Activated naive CD4-positive, alpha-beta T cell (primary cell): ENCODE measurements at places on chromosomes 3 and 15.

DNA sequence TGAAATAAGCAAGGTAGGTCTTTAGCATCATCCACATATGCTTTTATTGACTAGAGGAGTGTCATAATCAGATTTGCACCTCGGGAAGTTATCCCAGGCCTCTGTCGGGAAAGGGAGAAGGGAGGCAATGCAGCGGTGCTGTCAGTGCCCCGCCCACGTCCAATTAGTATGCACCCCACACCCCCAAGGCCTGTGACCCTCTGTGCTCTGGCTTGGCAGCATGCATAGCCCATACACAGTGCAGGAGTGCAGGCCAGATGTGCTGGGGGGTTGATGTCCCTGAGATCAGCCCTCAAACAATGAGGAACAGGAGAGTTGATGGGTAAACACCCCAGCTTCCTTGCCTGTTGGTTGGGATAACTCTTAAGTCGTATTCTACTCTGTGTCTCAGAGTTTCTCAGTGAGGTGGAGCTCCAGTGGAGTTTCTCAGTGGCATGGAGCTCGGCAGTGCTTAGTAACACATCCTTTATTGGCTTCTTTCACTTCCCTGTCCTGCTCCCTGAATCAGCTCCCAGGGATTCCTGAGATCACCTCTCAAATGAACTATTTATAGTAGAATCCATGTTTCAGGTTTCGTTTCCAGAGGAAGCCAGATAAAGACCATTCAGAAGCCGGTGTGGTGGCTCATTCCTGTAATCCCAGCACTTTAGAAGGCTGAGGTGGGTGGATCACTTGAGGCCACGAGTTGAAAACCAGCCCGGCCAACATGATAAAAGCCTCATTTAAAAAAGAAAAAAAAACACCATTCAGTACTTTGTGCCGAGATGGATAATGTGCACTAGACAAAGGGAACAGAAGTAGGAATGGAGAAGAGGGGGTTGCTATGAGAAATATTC, 26.7 kb upstream of the NDUFB4 start:
- no peak for DNase-seq

- DNase-seq: no peak
These were observed 14.3 kb upstream of the ABHD5 start for GRCh38 chr3:43676441-43676840.

- DNase-seq: no peak
These were observed 220.9 kb upstream of the NANOGP8 start for GRCh38 chr15:35305946-35306345.

- DNase-seq: no peak
These were observed 203.2 kb downstream of the ATP8B4 start for GRCh38 chr15:49915822-49916221.

DNA sequence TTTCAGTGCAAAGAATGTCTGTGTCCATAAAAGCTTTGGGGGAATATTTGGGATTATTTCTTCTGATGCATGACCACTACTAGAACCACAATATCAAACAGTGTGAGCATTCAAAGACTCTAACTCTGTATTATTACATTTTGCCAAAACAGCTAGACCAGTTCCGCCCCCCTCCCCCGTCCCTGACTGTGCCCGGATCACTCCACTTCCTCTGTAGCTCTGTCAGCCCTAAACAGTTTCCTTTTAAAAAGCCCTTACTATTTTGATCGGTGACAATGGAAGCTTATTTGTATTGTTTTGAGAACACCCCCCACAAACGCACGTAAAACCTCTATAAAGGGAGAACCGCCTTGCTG, 36.6 kb upstream of the EPHB3 start:
- peak; percentile 15 for DNase-seq

DNA sequence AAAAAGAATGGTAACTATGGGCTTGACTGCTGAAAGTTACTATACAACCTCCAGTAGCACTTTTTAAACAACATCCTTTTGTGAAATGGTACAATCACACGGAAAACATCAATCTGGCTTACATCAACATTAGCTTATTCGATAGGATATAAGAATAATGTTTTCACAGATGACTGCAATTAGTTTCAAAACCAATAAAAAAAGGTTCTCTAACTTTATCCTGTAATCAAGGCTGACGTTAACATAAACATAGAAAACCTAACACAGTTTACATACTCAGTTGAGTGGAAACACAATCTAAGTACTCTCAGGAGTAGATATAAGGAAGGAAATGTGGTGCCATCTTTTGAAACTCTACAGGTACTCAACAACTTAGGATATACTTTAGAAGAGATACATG, 102.2 kb downstream of the DLG1 start:
- DNase-seq: no peak

DNA sequence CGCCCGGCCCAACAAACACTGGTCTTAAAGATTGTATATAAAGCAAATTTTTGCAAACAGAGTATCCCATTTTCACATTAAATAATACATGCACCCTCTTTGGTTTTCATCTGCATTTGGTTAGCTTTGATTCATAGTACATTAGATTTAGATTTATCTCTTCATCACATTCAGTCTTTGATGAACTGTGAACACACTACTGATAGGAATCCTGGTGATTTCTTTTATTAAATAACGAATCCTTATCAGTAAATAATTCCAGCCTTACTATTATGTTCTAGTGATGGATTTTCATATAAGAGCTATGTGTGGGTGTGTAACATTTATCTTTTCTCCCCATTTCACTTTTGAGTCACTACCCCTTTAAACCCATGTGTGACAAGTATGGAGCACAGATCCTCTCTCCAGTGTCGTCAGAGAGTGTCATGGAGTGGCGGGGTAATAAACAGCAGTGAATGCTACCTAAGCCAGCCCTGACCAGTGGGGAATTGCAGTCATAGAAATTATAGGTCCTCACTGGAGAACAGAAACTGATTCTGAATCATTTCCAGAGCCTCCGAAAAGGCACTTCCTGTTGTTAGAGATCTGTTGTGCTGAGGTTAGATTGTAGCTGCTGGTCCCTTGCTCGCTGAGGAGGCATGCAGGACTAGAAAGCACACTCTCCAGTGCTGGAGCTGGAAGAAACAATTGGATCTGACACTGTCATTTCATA, 22.0 kb downstream of the SLC7A14 start:
- DNase-seq: no peak

- DNase-seq: no peak
These were observed 33.0 kb downstream of the SLC6A6 start for GRCh38 chr3:14435175-14436014.

DNA sequence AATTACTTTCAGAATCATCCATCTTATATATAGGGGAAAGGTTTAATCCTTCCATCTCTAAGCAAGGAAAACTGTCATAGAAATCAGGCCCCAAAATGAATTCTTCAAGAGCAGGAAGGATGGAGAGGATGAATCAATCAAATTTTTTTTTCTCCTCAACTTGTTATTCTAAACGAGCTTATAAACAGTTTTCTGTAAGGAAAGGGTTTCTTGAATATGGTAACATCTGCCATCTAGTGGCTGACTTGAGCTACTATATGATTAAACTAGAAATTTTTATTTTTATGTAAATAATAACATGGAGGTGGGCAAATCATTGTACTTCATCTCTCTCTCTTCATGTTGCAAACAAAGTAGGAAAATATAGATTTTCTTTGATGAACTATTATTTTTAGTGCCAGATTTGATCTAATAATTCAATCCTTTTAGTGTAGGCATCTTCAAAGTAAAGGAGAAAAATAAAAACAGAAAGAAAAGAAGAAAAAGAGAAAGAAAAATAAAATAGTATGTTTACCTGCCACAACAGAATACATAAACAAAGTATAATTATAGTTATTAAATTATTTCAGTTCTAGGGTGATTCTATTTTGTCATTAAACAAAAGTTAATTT, 146.6 kb downstream of the SERPINI1 start:
- DNase-seq: no peak

- no peak for DNase-seq
These were observed 657.3 kb upstream of the KCNMB2 start for GRCh38 chr3:177878957-177879356.

DNA sequence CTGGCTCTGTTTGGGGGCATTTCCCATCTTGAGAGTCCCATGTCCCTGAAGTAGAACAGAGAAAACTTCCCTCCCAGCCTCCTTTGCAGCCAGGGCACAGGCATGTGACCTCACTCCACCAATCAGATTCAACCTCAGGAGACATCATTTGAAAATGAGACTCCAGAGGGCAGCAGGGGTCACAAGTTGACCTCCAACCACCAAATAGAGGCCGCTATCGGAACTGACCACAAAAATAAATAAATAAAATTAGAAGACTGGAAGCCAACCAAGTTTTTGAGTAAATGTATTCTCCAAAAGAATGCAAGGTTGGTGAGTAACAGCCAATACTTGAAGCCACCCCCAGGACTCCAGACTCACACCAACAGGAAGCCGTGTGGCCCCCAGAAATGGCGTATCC, 106.5 kb downstream of the CHSY1 start:
- DNase-seq: no peak

- DNase-seq: no peak
These were observed 158.0 kb upstream of the P2RY1 start for GRCh38 chr3:152676810-152677379.

GRCh38 chr3:122366379-122366749, 16.7 kb downstream of the MIX23 start:
- DNase-seq: no peak

DNA sequence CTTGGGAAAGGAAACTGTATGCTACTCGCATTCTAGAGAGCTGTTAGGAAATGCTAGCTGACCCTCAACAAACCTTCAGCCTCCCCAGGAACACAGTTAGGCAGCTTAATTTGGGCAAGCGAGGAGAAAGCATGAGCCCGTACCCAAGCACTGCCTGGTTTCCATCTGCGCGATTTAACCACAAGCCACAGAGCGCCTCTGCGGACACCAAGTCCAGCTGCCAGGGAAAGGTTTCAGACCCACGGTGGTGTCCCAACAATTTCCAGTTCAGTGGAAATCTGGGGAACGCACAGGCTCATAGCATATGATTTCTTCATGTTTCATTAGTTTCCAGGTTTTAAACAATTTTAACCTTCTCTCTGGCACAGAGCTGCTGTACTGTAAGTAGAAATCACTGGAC, 617.6 kb downstream of the FHIT start:
- no peak for DNase-seq

DNA sequence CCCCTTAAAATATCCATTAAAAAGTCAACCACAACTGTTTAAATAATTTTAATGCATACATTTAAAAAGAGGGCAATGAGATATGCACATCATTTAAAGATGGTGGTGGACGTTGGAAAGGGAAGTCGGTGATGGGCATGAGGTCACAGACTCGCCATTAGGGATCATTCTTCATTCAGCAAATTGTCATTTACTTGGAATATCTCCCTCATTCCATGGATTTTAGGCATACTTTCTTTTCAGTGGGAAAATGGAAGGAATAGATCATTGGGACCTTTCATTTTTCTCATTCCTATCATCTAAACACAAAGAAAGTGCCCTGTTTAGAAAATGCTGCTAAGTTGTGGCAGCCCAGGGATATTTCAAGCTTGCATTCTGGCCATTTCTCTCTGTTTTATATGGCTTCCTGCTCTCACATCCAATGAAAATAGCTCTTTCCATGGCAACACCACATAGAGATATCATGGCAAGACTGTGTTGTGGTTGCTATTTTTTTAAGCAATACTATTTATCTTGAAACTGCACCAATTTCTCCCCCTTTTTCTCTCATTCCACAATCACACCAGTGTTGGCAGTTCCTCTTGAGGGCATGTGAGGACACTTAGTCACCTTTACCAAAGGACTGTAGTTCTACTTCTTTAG, 40.7 kb upstream of the LMCD1 start:
- DNase-seq: no peak

GRCh38 chr15:92142242-92143232, 251.1 kb upstream of the ST8SIA2 start:
- DNase-seq: no peak

DNA sequence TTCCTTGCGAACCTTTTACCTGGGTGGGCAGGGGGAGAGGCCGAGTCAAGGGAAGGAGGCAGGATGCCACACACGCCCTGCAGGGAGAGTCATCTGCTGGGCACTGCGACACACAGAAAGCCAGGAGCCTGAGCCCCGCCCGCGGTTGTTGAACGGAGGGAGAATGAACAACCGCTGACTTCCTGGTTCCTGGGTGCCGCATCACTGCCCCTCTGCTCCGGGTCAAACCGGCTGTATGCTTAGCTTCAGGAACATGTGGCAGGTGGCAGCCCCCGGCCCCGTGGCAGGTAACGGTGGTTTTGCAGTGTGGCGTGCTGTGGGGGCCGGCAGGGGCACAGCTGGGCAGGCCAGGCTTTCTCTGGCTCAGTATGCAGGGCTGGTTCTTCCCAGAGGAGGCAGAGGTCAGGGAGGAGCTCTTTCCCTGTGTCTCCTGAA, 33.4 kb downstream of the APBA2 start:
- DNase-seq: no peak

DNA sequence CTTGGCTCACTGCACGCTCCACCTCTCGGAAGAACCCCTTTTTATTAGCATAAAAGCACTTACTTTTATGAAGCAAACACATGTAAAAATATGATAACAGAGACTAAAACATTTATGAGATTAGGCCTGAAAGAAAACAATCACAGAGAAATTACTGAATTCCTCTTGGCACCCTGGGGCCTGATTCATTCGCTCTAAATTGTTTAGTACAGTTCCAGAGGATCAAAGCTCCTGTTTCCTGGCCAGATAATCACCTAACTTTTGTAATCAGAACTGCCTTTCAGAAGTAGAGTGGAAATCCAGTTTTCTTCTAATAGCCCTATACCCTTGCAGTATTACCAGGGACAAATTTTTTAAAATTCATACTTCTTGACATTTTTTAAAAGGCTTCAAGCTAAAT, 6.4 kb downstream of the NPAP1 start:
- DNase-seq: no peak

- no peak for DNase-seq
These were observed 1439.2 kb downstream of the ZPLD1 start for GRCh38 chr3:103873897-103874545.
